RKO (cell line): ENCODE measurements at places on chromosomes 2 and 18.
A peak's percentile ranks its signal among the peaks of the same experiment; 100 is the strongest.

DNA sequence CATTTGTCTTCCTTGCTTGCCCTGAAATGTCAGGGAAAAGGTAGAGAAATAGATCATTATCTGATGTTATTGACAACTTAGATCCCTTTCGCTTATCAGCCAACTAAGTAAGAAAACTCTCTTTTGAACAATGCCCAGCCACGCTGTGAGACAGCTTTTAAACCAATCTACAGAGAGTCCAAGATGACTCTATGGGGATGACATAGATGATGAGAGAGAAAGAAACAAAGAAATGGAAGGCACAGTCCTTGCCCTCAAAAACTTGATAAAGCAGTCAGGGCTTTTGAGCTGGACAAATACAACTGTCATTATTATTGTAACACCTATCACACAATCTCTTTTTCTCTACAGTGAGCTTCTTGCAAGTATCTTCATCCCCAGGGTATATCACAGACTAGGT lies 222.6 kb downstream of the SETBP1 start:
- DNase-seq: no peak

GRCh38 chr2:46815121-46815802 lies 100.3 kb downstream of the MCFD2 start:
- DNase-seq: no peak

DNA sequence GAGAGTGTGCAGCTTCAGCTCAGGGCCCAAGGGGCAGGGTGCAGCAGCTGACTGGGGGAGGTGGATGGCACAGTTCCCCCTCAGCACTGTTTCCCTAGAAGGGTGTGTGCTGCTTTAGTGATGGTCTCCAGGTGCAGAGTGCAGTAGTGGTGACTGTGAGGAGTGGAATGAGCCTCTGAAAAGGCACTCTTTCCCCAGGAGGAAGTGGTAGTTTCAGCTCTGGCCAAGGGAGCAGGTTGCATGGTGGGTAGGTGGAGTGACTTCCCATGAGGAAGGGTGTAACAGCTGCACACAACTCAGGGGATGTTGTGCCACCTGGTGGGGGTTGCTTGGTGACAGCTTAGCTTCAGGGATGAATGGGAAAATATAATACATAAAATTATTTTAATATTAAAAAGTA lies 251.5 kb upstream of the NXPH2 start:
- peak; percentile 27 for DNase-seq

DNA sequence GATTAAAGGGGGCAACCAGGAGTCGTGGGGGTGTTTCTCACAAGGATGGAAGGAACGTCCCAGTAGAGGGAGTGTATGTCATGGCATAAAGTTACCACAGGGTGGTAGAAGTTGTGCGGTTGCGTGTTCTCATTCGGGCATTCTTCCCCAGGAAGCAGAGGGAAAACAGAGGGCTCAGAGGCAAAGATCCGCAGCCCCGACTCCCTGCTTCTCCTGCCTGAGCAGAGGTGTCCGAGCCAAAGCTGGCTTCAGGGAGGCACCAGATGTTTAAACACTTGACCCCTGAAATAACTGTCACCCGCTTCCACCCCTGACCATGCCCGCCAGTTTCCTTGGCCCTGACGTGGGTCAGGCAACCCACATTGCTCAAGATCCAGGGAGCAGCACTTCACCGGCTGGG lies 83.7 kb downstream of the EN1 start:
- DNase-seq: no peak

- no peak for DNase-seq
These were observed 223.0 kb upstream of the DPP10 start for GRCh38 chr2:114219456-114219855.

GRCh38 chr2:11947956-11948355 lies 201.5 kb downstream of the LPIN1 start:
- DNase-seq: no peak

DNA sequence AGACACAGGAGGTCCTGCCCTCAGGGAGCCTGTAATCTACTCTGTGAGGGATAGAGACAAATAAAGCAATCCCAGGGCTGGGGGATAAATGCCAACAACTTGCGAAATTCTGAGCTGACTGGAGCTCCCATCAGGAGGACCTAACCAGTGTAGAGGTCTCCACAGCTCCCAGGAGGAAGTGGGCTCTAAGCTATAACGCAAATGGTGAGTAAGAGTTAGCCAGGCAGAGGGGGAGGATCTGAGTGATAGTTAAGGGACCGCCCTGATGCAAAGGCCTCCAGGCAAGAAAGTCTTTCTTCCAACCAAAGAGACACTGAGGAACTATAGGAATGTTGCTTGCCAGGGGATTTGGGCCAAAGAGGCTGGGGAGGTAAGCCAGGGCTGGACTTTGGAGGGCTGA lies 16.0 kb upstream of the ZNF532 start:
- DNase-seq: no peak

DNA sequence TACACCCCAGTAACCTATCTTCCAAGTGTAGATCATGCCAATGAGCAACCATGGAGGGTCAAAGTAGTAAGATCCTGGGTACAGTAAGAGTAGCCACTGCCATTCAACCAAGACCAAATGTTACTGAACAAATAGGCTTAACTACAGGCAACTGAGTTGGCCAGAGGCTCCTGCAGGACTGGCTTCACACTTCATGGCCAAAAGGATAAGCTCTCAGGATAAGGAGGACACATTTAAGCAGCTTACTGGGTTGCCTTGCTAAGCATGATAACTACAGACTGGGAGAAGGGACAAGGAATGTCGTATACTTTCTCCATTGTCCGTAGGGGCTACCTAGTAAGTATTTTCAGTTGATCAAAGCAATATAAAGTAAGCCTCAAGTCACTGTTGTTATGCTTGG lies 174.7 kb downstream of the INO80D start:
- DNase-seq: no peak

DNA sequence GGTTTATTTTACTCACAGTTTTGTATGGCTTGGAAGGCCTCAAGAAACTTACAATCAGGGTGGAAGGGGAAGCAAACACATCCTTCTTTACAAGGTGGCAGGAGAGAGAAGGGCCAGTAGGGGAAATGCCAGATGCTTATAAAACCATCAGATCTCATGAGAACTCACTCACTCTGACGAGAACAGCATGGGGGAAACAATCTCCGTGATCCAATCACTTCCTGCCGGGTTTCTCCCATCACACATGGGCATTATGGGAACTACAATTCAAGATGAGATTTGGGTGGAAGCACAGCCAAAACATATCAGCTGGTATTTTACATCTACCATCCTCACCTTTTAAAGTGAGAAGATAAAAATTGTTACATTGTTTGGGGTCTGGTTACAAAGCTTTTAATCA lies 427.9 kb upstream of the CDH7 start:
- DNase-seq: no peak

- no peak for DNase-seq
These were observed 12.4 kb upstream of the VAPA start for GRCh38 chr18:9901377-9901776.

GRCh38 chr2:142220901-142221300 lies 90.1 kb upstream of the LRP1B start:
- DNase-seq: no peak

DNA sequence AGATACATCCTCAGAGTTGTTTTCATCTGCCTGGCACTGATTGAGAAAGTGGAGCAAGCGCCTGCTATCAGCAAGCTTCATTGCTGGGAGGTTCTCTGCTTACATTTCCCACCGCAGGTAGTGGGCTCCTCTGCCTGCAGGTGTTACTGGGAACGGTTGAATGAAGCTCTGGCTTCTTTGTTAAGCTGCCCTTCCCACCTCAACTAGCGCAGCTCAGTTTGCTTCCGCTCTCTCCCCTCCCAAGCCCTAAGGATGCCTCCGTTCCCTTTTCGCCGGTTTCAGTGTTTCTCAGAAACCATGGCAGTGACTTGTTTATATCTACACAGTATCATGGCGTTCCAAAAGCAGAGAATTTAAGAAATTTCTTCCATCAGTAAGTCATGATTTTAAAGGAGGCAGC lies 72.2 kb upstream of the B3GNT7 start:
- no peak for DNase-seq

DNA sequence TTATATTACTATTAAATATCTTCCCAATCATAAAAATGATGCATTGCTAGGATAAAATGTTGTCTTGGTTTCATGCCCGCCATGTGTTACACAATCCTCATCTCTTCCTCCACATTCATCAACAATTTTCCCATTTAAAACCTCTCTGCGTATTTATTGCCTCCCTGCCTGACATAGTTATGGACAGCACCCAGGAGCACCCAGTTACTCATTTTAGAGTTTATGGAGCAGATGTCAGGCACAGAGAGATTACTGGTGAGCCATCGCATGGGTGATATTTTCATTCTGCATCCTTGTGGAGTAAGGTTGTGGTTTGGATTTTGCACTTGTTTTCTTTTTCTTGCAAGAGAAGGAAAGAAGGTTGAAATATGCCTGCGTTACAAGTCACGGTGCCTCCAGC lies 116.7 kb upstream of the NPAS2 start:
- DNase-seq: no peak

- DNase-seq: no peak
These were observed 10.0 kb downstream of the WIPF1 start for GRCh38 chr2:174587579-174587978.

- no peak for DNase-seq
These were observed 172.2 kb upstream of the RASGRP3 start for GRCh38 chr2:33304032-33304864.

DNA sequence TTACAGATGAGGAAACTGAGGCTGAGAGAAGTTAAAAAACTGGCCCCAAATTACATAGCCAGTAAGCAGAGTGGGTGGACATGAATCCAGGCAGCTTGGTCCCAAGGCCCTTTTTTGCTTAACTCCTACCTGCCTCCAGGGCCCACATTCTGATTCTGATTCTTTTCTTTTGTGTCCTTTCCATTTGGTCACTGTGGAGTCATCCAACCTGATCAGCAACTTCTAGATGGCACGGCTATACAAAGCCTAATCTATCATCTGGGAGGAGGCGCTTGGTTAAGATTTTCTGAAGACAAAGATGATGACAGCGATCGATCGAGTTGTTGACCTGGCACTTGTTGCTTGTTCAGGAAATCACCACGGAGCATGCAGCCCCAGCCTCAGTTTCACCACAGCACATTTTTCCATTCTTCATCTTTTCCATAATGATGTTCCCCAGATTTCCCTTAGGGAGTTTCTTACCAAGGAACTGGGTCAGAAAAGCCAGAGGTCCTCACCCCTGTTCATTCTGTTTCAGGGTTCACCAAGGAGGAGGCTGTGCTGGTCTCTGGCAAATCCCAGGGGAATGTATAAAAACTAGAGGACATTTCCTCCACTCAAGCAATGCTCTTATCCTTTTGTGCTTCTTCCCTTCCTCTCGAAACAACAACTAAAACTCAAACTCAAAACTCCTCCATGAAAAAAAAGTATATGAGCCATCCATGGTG lies 6.9 kb upstream of the IGFBP2 start:
- no peak for DNase-seq

- no peak for DNase-seq
These were observed 283.2 kb upstream of the MEX3C start for GRCh38 chr18:51480407-51481261.

- DNase-seq: no peak
These were observed 3.4 kb upstream of the IGFBP2 start for GRCh38 chr2:216629784-216630183.

- no peak for DNase-seq
These were observed 121.1 kb upstream of the PID1 start for GRCh38 chr2:229392196-229392595.

GRCh38 chr2:181848261-181848886 lies 43.2 kb upstream of the ITPRID2 start:
- DNase-seq: no peak

DNA sequence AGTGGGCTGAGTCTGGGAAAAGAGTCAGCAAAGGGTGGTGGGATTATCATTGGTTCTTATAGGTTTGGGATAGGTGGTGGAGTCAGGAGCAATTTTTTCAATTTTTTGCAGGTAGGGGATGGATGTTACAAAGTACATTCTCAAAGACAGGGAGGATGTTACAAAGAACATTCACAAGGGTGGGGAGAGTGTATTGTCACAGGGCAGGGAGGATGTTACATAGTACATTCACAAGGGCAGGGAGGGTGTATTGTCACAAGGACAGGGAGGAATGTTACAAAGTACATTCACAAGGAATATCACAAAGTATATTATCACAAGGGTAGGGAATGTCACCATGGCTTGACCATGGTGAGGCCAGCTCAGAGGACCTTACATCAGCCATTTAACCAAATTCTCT lies 58.6 kb upstream of the WDR75 start:
- DNase-seq: no peak

DNA sequence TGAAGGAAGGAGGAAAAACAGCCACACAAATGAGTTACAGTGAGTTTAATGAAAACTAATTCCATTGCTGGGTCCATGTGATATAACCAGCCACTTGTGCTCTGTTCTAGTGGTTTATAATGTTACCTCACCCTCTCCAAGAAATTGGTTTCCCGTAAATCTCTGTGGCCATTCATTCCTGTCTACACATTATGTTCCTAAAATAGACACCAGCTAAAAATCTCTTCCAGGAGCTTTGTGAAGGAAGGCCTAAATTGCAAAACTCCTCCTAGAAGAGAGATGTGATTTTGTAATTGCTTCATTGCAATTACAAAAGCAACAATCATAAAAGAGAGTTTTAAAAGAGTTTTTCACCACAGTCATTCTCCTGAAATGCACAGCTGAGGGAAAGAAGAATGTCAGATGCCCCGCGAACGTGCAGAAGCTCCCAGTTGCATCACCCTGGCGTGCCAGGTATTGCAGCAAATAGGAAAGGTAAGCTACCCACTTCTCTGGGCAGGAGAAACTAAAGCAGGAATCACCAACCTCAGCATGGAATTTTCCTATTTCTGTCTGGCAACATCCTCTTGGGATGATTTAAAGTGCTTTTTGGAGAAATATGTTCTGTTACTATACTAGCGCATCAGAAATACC lies 1.7 kb downstream of the SCN1A start:
- no peak for DNase-seq

DNA sequence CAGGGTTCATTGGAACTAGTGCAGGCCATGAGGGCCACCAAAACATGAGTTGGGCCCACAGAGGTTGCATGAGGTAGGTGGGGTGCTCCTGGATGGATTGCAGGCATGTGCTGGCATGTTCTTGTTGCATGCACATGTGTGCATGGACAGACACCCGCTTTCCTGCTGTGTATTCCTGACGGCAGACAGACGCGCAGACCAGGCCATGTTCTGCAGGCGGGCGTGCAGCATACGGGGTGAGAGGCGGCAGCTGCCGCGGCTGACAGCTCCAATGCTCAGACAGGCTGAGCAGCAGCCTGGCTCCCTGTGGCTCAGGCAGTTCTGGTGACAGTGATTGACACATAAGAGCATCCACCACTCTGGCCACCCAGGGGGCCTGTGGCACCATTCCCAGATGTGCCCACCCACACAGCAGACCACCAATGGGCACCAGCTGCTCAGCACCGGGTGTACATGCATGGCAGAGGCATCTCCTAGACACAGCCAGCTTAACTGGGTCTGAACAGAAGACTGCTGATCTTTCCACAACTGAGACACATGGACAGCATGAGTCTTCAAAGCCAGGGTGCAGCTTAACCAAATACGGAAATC lies 21.2 kb downstream of the HS1BP3 start:
- DNase-seq: no peak

- no peak for DNase-seq
These were observed 88.8 kb downstream of the EPAS1 start for GRCh38 chr2:46385786-46386577.
